ENCODE measurements at places on chromosomes 6 and 20.

GRCh38 chr6:46796848-46797580 lies 3.8 kb downstream of the MEP1A start:
- DNase-seq: no peak

- no peak for DNase-seq
Observed at GRCh38 chr6:170376386-170377043, 70.0 kb downstream of the FAM120B start.

DNA sequence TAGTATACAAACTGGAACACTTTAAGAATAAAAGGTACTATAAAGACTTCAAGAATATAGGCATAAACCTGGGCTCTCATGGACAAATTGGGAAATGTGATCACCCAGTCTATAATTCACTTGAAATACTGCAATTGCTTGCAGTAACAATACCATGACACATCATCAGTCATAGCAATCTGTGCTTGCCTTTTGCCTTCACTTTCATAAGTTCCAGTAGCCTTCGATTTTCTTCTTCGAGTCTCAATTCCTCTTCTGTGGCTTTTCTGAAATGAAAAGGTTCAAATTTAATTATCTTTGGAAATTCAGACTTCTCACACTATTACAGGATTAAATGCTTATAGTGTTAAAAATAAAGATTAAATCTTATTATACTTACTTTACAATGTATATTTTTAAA lies 96.3 kb upstream of the ZBTB24 start:
- no peak for DNase-seq

GRCh38 chr20:8569766-8570165 lies 437.7 kb downstream of the PLCB1 start:
- no peak for DNase-seq

GRCh38 chr6:163646133-163646532 lies 231.6 kb downstream of the QKI start:
- DNase-seq: no peak

- no peak for DNase-seq
Observed at GRCh38 chr6:153160221-153160620, 29.1 kb upstream of the RGS17 start.

DNA sequence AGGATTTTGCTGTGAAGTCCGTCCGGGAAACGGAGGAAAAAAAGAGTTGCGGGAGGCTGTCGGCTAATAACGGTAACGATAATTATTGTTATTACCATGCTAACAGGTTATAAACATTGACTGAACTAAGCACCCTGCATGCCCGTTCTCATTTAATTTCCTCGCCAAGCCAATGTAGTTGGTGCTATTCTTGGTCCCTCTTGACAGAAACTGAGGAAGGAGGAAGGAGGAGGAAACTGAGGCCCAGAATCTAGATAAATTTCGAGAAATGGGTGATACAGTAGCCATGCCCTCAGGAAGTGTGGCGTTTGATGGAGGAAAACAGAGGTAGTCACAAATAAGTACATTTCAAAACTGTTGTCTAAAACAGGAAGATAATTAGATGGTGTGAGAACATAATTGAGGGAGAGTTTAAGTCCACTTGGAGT lies 474 bp downstream of the TPX2 start:
- no peak for DNase-seq

DNA sequence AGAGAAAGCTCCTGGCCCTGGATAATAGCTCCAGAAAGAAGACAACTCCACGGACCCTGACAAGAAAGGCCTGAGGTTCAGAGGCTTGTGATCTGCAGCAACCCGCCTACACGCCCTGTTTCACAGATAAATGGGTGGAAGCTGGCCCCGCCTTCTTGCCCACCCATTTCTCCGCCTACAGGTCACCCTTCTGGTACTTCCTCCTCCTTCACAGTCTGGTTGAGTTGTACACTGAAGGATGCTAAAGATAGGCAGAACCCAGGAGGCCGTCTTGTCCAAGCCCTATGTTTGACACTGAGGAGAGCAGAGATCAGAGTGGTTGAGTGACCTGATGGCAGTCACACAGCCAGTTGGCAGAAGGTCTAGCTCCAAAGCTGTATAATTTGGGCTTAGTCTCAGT lies 34.2 kb upstream of the MDGA1 start:
- DNase-seq: no peak

- no peak for DNase-seq
Observed at GRCh38 chr6:55578537-55579363, at the start of gene HMGCLL1. Gene HMGCLL1 (minus strand): TSS chr6:55579192. CDS start chr6:55579055, 137 bp downstream.

GRCh38 chr6:104531646-104532045 lies 328.1 kb downstream of the HACE1 start:
- no peak for DNase-seq

DNA sequence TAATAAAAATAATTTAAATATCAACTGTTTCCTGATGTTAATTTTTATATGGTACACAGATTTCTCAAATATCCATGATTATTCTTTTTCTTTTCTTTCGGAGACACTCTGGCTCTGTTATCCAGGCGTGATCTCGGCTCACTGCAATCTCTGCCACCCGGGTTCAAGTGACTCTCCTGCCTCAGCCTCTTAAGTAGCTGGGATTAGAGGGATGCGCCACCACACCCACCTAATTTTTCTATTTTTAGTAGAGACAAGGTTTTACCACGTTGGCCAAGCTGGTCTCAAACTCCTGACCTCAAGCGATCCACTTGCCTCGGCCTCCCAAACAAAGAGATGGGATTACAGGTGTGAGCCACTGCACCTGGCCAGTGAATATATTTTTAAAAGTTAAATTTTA lies 20.5 kb downstream of the ROMO1 start:
- no peak for DNase-seq

DNA sequence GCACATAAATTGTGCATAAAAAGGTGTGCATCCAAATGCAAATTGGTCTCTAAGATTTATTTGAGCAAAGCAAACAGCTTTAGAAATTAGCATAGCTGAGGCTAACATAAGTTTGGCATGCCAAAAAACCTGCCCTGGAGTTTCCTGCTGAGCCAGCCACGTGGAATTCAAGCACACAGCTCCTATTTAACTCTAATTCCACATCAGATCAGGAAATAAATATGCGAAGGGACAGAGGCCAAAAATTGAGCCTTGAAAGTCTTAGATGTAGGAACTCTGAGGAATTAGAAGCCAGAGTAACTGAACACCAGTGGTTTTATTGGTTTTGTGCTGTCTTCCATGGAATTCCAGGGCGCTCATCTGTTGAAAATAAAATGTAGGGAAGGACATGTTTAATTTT lies 19.6 kb downstream of the SOBP start:
- DNase-seq: no peak

DNA sequence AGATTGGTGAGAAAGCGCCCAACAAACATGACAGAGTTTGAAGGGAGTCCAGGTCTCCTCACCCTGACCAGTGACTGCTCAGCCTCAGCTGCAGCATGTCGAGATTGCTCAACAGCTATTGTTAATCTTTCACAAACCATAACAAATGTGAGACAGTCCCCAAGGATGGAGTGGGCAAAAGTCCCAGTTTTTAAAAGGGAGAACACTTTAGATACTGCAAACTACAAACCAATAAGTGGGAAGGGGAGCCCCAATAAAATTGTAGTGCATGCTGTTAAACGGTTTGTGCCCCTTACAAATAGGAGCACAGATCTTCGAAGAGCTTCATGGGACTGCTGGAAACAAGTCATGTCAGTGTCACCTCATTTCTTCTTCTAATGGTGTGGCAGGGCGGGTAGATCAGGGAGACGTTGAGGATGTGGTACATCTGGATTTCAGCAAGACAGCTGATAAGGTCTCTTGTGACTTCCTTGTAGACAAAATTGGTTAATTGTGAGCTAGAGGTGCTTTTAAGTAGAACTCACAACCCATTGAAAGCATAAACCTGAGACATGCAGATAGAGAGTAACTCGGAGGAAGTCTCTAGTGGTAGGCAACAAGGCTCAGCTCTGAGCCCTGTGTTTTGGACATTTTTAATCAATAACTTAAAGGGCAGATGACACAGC lies 134.0 kb upstream of the ARMC2 start:
- no peak for DNase-seq

DNA sequence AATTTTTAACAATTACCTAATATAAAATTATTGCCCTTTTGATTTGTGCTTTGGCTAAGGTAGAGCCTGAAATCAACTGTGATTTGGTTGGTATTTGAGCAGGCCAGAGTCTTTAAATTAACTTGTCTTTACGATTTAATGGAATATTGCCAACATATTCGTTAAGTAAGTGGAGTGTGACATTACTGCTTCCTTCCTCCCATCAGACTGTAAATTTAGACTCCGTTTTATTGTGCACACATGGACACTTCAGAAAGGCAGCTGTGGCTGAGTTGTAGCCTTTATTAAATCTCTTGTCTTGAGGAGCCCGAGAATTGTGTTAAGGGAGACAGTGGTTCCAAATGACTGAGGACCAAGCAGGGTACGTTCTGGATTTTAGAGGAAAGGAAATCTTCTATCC lies 57.4 kb downstream of the CAP2 start:
- DNase-seq: no peak

GRCh38 chr6:118875672-118876071 lies 18.3 kb upstream of the ASF1A start:
- DNase-seq: no peak

- DNase-seq: no peak
Observed at GRCh38 chr20:24698706-24699206, 229.3 kb downstream of the SYNDIG1 start.

- DNase-seq: no peak
Observed at GRCh38 chr6:36350082-36350481, 13.4 kb upstream of the BNIP5 start.

DNA sequence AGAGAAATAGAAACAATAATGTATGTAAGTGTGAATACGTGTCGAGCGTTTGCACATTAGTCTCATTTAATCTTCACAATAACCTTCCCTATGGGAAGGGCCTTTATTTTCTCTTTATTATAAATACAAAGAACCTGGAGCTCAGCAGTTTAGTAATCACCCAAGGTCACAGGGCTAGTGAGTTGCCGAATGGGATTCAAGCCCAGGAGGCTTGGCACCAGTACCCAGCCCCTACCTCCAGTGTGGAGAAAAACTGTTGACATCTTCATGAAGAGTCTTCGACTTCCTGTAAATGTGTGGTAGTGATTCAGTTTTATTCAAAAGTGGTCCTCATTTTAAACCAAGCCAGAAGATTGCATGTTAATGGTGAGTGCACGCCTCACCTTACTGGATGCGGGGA lies 162.8 kb downstream of the SCML4 start:
- DNase-seq: no peak

- DNase-seq: no peak
Observed at GRCh38 chr6:56683882-56684281, 41.2 kb upstream of the DST start.

DNA sequence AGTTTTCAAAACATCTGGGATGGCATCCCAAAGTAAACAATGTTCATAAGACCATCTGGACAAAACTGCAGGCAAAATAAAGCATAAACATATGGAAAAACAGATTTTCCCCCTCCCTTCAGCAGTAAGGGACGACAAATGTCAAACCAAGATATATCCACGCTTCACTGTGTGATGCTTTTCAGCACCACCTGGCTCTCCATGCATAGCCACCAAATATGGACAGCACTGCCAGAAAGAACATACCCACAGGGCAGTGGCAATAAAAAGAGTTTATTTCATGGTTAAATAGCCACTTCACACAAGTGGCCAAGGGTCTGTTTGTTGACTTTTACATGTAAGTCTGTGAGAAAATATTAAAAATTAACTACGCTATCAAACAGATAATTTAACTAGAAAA lies 23.1 kb downstream of the USP45 start:
- no peak for DNase-seq

GRCh38 chr6:26613689-26614683 lies 17.2 kb downstream of the ABT1 start:
- DNase-seq: no peak

DNA sequence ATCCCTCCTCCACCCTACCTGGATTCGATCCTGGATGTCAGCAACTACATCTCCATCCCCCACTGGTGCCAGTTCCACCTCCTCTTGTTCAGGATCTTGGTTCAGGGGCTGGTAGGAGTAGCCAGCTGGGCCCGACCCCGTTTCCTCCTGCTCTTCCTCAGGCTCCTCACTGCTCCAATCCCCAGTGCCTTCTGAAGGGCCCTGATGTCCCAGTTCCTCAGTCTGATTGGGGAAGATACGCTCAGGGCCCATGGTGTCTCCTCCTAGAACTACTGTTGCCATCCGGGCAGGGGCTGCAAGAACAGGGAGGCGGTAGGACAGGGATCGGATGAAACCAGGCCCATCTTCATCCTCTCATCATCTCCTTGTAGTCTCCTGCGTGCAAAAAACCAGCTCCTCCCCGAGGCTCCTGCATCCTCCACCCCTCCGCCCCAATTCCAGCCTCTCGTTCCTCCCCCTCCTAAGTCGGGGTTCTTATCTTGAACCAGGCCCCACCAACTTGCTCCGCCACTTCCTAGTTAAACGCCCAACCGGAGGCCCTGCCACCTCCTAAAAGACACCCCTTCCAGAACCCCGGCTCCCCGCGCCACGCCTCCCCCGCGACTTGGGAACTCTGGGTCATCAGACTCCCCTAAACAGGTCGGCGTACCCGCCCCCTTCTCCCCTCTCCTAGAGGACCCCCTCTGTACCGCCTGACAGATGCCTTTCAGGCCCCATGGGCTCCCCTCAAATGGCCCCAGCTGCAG lies 476 bp downstream of the MEA1 start:
- no peak for DNase-seq

DNA sequence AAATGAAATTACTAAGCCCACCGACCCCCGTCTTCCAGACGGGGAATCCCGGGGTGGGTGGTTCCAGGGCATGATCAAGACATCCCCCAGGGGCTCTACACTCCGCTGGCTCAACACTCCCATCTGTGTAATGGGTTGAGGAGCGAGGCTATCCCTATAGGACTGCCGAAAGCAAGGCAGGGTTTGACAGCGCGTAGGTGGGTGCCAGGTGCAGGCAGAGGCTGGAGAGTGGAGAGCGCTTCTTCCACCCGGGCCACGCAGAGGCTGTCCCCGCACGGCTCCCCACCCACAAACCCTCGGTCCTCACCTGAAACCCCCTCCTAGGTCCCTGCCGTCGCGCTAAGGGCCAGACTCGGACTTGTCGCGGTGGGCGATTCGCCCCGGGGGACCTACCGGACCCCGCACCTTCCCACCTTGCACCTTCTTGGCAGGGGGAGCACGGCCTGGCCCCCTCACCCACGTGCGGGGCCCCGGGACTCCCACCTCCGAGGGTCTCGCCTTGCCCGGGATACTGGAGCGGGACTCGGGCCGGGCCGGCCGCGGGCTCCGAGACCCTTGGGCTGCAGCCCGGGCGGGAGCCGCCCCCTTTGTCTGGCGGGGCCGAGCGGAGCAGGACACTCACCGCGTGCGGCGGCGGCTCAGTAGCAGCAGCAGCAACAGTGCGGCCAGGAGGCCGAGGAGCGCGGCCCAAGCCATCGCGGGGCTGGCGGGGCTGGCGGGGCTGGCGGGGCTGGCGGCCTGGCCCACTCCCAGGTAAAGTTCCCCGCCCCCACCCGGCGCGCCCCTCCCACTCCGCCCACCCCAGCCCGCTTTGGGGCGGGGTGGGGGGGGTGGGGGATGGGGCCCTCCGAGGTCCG lies at the start of gene PTGIS:
Gene PTGIS, minus strand, starts transcription at position 717 of the 857 bp plus-strand sequence. Its CDS starts 21 bp downstream, at position 696.
- DNase-seq: no peak

GRCh38 chr20:47411161-47411560 lies 54.7 kb upstream of the ZMYND8 start:
- DNase-seq: no peak

DNA sequence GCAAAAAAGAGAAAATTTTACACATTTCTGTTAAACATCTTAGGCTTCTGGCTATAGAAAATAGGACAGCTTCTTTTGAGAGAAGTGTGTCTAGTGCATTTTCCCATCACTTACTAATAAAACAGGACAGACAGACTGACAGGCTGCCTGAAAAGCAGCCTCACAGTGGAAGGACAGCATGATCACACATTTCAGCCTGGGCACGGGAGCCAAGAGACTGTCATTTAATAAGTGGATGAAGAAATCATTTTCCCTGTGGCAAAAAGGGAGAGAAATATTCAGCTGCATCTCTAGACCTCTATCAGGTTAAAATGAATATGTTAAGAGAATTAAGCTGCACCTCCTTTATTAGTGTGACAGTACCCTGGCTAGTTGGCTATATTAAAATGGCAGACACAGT lies 960.5 kb downstream of the KIF16B start:
- DNase-seq: no peak
